ENCODE measurements at places on chromosomes 2 and 18.

- DNase-seq = no peak
Measured at GRCh38 chr2:10324095-10324832, 21.6 kb downstream of the HPCAL1 start.

GRCh38 chr2:136253288-136254004 lies 135.5 kb upstream of the CXCR4 start:
- no peak for DNase-seq

DNA sequence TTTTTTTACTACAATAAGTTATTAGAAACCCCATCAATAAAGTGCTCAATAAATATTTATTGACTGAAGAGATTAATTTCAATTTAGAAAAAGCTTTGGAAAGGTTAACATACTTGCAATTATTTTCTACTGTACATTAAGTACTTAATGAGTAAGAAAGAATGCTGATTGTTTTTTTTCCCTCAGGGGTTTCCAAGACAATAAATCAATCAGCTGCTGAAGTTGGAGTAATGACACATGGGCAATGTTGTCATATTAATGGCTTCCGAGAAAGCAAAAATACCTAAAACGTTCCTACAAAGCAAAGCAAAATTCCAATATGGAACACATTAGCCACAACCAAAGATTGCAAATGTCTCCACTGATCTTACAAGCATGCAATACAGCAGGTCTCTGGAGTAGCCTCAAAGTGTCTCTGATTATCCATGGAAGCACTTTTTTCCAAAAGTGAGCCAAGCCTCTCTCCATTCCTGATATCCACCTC lies 66.7 kb downstream of the ZC3H6 start:
- no peak for DNase-seq

DNA sequence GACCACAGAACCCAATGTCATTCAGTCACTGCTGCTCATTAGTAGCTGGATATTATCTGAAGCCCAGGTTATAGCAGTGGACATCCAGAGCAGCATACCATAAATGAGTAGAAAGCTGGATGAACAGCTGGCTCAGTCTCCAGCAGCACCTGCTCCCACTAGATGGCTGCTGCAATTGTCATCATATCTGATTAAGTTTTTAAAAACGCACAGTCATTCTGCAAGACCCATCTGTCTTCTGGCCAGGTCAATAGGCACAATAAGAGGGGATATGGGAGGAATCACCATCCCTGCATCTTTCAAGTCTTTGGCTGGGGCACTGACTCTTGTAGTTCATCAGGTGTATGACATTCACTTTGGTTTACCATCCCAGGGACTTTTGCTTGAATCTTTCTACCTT lies 55.1 kb upstream of the XDH start:
- no peak for DNase-seq

DNA sequence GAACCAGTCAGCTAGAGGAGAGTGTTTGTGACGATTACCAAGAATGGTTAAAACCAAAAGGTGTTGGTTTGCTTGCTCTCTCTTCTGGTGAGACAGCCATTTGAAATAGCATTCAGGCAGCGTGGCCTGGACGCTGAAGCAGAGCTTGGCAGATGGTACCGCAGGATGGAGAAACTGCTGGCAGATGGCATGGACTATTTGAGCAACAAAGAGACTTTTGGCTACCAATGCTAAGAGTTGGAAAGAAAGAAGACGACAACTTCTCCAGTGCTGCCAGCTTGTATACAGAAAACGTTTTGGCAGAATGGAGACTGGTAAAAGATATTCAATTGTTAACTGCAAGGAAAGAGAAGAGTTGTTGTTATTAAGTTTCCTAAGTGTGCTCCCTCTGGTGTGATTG lies 315.0 kb downstream of the PARD3B start:
- DNase-seq = no peak

All from AG09319 (cell line).